ENCODE measurements at places on chromosomes 1 and 21.

GRCh38 chr1:118934706-118935105 is 53.4 kb downstream of the TBX15 start:
- no peak for DNase-seq

DNA sequence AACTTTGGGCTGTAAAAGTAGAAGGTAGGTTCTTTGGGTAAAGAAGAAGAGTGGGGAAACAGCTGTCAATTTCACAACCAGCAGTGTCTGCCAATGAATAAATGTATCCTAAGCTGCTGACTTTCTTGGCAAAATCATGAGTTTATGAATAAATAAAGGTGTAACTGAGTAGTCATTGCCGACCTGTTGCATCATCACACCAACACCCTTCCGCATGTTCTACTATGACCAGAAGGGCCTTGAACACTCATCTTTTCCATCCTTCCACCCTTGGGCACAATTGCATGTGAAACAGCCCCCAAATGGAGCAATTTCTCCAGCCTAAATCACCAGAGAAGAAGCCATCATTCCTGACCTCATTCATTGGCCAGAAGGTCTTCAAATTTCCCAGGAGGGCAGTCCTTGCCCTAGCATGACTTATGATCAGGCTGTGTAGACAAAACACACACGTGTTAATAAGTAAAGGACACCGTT is 31.2 kb upstream of the QSOX1 start:
- DNase-seq: no peak

DNA sequence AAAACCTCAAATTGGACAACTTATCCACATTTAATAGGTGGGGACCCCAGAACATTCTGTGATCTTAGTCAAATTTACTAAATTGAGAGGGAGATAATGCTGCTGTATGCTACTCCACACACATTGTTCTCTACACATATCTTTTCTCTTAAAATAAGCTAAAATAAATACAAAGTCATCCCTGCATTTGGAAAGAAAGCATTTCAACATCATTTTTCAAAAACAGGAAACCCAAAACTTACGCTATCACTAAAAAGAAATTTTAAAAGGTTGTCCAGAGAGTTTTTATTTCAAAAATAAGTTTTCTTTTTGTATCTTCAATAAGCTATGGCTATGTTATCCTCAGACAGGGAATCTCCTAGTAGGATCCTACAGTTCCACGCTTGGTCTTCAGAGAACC is 19.5 kb upstream of the OR6N2 start:
- no peak for DNase-seq

DNA sequence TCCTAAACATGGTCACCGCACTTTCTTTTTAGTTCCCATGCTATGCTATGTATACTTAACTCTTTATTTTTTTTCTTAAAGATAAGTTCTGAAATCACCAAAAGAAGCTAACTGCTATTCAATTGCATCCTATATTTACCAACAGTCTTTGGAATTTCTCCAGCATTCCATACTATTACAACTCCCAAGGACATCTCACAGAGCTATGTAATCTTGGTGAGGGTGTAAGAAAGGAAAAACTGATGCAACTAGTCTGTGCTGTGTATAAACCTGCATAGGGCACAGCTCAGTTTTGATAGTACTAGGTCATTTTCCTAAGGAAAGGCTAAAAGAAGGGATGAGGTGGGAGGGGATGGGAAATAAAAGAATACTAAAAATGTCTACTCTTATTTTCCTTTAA is 78.0 kb downstream of the PTPN14 start:
- DNase-seq: no peak

DNA sequence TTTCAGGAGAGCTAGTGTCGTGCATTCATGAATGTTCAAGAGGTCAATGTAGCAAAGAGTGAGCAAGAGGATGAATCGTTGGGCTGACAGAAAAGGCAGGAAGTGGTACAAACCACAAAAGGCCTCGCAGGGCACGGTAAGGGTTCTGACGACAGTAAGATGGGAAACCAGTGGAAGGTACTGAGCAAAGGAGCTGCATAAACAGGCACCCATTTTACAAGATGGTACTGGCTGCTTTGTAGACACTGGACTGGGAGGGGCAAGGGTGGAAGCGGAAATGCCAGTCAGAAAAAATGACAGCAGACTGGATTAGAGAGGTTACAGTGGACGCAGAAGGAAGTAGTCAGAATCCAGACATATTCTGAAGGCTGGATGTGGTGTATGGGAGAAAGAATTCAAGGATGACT is 123.5 kb downstream of the PTPN14 start:
- DNase-seq: no peak

GRCh38 chr1:115373305-115373704 is 35.3 kb upstream of the NGF start:
- no peak for DNase-seq

DNA sequence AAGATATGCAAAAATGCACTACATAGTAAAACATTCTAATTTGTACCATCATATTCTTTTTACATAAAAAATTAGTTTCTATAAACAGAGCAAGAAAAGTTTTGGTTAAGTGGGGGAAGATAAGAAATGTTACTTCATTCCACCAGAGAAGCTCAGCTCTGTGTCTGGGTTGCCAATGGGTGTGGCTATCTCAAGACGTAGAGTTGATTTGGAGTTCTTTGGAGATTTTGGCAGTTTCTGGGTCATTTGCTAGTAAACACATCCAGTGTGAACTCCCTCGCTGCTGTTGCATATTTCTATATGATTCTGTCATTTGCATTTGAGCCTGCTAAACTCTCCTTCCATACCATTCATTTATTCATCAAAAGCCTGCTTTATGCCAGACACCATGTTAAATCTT is 7.2 kb downstream of the RGL1 start:
- no peak for DNase-seq

GRCh38 chr1:234231893-234232276 is 141.4 kb upstream of the COA6 start:
- DNase-seq: no peak

- no peak for DNase-seq
Observed at GRCh38 chr1:197184190-197184589, 37.7 kb upstream of the ASPM start.

DNA sequence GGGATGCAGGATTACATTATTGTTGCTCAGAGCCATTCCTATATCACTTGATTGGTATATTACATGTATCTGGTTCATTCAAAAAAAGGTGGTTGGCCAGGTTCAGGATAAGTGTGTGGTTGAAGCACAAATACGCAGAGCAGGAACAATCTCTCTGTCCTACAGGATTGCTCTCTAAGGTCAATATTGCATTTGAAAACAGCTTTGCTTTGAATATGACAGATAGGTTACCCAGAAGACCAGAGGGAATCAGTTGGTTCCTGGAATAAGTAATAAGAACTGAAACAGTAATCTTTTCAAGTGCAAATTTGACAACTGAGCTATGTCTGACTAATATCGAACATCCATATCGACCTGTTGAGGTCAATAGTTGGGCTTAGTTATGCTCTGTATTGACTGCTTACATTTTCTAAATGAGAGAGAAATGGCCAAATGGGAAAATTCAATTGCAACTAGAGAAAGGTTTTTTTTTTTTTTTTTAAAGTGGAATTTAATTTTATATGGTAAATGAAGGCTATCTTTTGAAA is 176.8 kb downstream of the ATP6V1G3 start:
- DNase-seq: no peak

DNA sequence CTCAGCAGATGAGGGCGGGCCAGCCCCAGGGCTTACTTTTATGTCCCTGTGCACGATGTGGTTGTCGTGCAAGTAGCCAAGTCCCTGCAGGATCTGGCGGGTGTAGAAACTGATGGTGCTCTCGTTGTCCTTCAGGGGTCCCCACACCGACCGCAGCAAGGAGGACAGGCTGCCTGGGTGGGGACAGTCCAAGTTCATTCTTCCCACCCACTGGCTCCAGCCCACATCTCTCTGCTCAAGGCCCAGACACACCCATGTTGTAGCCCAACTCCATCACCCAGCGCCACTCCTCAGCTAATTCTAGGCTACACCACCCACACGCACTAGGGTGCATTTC is 7.0 kb downstream of the MAP3K6 start:
- DNase-seq: no peak

- no peak for DNase-seq
Observed at GRCh38 chr1:203564024-203564423, 62.6 kb upstream of the ATP2B4 start.

GRCh38 chr1:156004843-156005584 is 15.7 kb downstream of the SSR2 start:
- no peak for DNase-seq

DNA sequence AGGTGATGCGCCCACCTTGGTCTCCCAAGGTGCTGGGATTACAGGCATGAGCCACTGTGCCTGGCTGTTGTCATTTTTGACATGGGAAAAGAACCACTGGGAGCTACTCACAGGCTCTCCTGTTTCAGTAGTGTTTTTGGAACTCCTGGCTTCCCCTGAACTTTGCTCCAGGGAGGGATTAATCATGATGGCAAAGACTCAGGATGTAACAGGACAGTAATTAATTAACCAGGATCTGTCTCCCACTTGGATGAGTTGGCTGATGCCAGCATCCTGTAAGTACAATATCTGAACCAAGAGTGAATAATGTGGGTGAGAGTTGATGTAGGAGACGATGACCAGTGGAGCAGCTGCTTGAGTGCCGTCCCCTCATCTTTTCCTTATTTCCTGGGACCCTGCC is 4.9 kb downstream of the SFT2D2 start:
- DNase-seq: no peak

GRCh38 chr1:51514733-51515132 is 4.3 kb downstream of the EPS15 start:
- DNase-seq: no peak

DNA sequence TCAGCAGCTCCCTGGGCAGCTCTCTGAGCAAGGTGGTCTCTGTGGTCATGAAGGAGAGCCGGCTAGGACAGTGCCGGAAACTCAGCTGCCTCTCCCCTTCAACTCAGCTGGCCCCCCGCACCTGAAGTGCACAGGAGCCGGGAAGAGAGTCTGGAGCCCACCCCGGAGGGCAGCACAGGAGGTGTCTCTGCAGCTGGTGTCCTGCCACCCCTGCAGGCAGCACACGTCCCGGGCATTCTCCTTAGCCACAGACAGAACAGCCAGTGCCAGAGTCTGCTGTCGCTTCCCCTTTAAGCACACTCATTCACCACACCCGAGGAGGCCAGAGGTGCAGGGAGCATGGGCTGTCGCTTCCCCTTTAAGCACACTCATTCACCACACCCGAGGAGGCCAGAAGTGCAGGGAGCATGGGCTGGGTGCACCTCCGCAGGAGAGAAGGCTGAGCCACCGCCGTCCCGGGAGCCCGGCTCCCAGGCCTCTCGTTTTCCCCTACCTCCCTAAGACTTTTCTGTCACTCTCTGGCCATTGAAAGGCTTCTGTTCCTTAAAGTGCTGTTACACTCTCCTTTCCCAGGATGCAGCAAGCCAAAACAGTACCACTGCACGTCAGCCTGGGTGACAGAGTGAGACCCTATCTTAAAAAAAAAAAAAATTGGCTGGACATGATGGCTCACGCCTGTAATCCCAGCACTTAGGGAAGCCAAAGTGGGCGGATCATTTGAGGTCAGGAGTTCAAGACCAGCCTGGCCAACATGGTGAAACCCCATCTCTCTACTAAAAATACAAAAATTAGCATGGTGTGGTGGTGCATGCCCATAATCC is 16.9 kb upstream of the SAMD11 start:
- DNase-seq: no peak

DNA sequence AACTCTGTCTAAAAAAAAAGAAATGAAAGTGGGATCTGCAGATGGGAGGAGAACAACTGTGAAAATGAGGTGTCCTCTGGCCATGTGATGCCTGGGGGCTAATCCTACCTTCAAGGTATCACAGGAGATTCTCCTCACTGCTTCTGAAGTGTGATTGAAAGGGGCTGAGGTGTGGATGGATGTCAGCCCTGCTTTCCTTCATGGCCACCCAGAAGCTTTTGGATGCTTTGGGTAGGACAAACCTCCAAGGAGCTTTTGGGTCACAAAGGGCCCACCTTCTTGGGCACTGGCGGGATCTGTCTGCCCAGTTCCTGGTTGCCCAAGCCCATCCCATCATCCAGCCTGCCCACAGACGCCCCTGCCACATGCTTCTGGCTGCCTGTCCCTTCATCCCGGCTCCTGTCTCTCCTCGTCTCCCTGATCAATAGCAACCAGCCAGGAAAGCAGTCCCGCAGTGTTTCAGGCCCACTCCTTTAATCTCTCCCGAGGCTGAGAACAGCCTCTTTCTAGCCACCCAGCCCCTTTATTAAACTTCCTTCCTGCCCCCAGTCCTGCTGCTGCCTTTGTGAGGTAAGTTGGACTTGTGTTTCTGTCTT is 87.2 kb downstream of the MAN1C1 start:
- DNase-seq: no peak

DNA sequence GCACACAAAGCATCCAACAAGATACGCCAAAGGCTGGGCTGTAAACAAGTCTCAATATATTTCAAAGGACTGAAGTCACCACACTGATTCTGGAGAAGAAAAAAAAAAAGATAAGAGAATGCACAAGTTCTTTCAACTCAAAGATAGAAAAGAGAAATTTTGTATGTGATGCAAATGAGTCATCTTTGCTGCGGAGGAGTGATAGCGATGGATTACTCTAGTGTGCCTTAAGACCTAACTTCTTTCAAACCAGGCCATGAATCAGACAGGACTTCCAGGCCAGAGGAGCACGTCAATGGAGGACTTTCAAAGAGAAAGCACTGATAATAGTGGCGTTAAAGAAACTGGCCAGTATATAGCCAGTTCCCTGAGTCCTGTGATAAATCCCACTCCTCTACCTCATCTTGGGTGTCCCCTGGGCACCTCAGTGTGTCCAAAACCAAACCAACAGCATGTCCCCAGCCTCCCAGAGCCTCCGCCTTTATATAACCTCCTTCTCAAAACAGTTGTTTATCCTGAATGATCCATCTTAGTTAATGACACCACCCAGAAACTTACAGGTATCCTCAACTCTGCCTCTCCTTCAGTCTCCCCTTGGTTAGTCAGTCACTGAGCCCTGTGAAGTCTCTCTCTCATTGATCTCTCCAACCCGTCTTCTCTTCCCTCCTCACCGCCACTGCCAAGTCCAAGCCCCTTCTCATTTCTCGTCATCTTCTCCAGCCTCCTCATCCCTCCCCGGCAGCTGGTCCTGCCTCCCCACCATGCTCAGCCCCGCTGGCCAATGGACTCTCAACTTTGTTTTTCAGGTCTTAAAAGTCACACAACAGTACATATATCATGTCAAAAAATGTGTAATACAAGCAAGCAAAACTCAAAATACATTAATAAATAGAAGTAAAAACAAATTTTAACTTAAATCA is 47.2 kb upstream of the IFFO2 start:
- DNase-seq: no peak

DNA sequence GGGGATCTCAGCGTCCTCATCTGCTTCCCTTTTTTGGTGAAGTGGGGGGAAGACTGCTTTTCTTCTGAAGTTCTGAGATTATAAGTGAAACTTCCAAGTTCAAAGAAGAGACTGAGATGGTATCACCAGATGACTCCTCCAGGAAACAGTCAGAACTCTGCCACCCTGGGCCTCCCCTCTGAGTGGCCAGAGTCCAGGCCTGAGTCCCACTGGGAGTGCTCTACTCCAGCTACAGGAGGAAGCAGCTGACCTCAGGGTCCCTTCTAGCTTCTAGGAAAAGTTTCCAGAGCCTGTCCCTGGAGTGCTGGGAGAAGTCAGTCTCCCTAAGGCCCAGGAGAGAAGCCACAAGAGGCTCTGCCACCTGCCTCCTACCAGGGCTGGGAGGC is 104.7 kb downstream of the CASZ1 start:
- no peak for DNase-seq

Data from ovary (tissue), 10 donors.